ENCODE measurements at places on chromosomes 2 and 18.
A peak's percentile ranks its signal among the peaks of the same experiment; 100 is the strongest.

DNA sequence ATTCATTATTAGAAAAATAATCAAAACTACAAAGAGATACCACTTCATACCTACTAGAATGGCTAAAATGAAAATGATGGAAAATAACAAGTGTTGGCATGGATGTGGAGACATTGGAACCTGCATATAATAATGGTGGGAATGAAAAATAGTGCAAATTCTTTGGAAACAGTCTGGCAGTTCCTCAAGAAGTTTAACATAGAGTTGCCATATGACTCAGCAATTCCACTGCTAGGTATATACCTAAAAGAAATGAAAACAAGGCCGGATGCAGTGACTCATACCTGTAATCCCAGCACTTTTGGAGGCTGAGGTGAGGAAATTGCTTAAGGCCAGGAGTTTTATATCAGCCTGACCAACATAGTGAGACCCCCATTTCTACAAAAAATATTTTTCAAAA is 41.6 kb upstream of the ACYP2 start:
- DNase-seq, result no peak

GRCh38 chr2:177296040-177296439 is 31.5 kb upstream of the NFE2L2 start:
- DNase-seq, result no peak

GRCh38 chr2:58155160-58155778 is 85.9 kb downstream of the FANCL start:
- no peak for DNase-seq

DNA sequence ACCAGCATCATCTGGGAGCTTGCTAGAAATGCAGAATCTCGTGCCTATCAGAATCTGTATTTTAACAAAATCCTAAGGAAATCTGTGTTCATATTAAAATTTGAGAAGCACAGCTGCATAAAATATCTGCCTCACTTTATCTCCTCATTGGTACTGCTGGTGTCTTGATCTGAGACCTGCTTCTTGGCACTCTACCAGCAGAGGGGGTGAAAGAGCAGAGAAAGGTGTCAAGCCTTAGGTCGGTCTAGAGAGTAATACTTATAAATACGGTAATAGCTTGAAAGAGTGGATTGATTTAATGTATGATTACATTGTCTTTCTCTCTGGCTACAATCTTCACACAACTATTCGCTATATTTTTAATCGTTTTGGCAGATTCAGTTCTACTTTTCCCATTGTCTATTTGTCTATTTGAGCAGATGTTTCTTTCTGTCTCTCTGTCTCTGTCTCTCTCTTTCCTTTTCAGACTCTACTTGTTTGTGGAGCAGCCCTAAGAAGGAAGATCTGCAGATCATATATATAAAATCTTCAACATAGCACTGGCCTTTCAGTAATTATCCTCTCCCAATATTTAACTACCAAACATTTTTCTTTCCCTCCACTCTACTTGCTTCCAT is 1.7 kb upstream of the GCG start:
- DNase-seq, result peak; percentile 44

DNA sequence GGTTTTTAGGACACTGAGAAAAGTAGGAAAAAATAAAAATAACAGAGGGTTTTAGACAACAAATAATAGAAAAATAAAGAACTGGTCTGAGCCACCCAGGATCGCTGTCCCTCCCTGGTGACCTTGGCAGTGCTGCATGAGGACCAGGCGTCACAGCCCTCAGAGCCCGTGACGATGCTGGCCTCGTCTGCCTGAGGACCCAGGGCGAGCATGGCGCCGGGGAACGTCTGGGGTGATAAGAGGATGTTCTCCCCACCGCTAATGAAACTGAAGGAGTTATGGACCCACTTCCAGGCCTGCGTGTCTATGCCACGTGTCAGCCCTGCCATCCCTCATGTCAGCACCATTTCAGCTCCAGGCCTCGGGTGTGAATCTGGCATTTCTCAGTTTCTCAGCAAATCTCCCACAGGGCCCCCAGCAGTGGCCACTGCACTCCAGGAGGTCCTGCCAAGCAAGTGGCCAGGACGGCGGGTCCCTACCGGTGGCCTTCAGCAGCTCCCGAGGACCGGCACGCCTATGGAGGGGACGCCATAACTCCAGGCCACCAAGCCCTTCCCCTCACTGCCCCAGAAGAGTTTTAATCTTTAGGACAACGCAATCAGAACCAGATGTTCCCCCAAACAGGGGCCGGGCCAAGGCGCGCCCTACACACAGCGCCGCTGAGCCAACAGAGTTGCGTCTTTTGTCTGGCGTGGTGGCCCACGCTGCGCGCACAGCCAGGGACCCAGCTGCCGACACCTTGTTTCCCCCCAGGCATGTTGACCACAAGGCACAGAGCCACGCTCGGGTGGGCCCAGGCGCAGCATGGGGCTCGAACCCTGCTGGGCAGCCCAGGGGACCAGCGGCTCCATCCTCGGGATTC is 179.7 kb downstream of the TWIST2 start:
- DNase-seq, result no peak

- no peak for DNase-seq
These were observed 65.2 kb upstream of the SLC35G4 start for GRCh38 chr18:11544060-11544633.

GRCh38 chr18:48202350-48203260 is 206.6 kb downstream of the ZBTB7C start:
- DNase-seq, result no peak

DNA sequence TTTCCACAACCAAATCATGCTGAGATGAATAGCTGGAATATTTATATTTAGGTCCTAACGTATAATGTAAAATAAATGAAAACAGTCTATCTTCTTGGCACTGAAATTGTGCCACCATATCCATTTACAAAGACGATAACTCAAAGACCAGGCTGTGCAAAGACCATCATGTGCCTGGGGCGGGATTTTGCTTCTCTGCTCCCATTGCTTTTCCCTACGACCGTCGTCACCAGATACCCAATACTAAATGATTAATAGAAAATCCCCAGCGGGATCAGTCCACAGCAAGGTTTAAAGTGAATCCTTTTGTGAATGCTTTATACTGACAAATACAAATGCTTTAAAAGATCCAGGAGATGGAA is 194.3 kb upstream of the ARL4C start:
- DNase-seq, result no peak

DNA sequence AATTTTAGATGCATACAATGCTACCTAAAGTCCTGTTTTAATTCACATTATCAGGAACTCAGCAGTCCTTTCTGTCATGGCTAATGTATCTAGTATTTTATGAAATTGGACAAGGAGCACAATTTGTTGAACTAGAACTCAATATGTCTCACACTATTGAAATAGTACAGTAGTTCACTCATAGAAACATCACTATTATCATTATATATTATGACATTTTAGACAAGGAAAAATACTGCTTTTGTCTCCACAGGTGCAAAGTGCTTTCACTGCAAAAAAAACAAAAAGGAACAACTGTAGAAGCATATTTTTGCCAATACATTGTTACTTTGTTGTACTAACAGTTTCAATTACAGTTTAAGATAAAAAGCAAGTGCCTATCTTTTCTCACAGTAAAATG is 419.2 kb upstream of the CDH19 start:
- DNase-seq, result no peak
